Transverse colon (tissue), 4 donors: ENCODE measurements at places on chromosomes 1 and 21. TPM values are rescaled to one million over a fixed set of nuclear protein-coding genes. Genes with fewer than 3 reads are reported as not detected.

DNA sequence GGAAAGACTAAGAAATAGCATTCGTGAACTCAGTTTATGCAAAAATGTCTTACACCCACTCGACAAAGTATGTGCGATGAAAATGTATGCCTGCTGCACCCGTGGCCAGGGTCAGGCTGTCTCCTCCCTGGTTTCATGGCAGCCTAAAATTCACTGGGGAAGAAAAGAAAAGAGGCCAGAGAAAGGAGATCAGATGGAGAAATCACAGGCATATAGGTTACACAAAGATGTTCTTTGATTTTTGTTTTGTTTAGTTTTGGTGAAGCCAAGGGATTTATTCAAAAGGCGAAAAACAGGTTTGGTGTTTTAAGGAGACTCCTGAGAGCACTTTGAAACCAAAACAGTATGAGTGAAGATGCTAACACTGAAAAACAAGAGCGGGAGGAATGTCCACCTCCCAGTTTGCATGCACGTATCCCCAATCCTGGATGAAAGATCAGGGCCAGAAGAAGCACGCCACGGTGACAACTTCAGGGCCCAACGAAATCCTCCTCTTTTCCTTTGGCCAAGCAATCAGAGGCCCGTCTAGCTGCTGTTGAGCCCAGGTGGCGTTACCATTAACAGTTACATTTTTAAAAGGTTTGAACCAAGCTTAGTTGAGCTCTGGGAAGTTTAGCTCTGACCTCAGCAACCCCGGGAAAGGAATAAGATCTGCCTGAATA, 992 bp upstream of the SSX2IP start:
- no peak for DNase-seq

GRCh38 chr1:44154049-44154448, 12.6 kb upstream of the KLF18 start:
- no peak for DNase-seq

DNA sequence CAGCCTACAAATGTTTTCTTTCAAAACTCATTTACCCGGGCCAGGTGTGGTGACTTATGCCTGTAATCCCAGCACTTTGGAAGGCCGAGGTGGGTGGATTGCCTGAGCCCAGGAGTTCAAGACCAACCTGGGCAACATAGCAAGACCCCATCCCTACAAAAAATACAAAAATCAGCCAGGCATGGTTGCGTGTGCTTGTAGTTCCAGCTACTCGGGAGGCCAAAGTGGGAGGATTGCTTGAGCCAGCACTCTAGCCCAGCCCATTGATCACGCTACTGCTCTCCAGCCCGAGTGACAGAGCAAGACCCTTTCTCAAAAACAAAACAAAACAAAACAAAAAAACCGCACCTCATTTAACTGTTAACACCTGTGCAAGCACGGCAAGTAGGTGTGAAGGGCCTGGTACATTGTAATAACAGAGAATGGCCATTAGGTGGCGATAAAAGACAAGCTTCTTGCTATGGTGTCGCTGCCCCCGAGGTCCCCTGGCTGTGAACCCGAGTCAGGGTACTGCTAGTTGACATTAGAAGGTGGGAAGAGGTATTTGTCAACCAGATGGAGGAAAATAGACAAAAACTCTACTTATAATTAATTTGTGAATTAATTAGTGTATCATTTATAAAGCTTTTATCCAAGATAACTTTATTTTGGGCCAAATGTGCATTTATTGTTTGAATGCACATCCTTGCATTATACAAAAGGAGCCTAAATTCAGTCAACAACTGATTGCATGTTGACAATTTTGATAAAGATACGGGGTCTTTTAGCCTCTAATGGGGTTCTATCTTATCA, 66.5 kb downstream of the SH3BGR start:
- peak; percentile 31 for DNase-seq

- DNase-seq = no peak
Observed at GRCh38 chr21:23930565-23930964, 1676.7 kb downstream of the MRPL39 start.

Gene SLC25A33
- total RNA-seq = 6.3 TPM

Gene DAB1
- total RNA-seq = 0.48 TPM

DNA sequence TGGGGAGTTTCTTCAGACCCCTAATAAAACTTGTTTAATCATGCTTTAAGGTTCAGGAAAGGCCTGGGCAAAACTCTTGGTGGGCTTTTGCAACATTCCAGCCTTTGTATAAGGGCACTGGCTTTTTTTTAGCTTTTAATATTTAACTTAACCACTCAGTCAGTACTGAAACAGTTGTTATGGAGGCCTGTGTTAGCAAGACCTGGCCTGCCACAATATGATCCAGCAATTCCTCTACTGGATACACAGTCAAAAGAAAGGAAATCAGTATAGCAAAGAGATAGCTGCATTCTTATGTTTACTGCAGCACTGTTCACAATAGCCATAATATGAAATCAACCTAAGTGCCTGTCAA, 75.1 kb upstream of the COG2 start:
- no peak for DNase-seq

Gene GNG4
- 6.7 TPM for total RNA-seq

DNA sequence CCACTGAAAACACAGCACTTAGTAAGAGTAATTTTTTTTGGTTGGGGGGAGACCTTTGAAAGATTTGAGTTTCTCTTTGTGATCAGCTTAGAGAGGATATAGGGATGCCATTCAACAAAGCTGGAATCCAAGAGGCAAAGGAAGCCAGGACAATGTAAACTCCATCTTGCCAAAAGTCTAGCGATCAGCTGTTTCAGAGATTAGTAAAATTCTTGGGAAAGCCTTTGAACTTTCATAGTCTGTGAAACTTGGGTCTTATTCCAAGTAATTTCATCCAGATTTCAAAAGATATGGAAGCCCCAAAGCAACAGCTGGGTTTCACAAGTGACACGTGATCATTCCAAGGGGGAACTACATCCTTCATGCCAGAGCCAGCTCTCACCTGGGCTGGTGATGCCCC, 30.2 kb upstream of the TNR start:
- DNase-seq = no peak

Gene OR2L8
- total RNA-seq = not detected

- DNase-seq = no peak
Observed at GRCh38 chr1:60703155-60703554, 379.2 kb upstream of the NFIA start.

DNA sequence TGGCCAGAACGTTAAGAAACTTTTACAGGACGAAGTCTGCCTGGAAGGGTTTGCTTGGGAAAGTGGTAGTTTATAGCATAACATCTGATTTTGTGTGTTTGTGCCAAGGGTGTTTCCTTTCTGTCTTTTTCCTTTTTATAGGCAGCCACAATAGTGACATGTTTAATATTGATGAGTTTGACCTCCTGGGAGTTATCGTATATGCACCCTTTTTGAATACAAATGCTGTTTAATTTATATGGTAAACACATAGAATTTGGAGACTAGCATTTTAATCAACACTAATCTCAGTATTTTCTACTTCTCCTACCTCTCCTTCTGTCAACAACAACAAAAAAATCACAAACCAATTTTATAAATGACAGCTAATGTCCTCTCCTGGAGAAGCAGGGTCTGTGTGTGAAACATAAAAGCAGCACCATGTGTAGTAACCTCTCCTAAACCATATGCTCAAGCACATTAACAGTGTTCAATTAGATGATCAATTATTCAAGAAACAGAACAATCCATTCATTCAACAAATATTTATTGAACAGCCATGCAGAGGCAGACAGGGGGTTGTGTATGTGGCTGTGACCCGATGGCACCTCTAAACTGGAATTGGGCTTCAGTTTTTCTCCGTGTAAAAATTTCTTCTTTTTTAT, 604 bp upstream of the FMN2 start:
- DNase-seq = no peak

DNA sequence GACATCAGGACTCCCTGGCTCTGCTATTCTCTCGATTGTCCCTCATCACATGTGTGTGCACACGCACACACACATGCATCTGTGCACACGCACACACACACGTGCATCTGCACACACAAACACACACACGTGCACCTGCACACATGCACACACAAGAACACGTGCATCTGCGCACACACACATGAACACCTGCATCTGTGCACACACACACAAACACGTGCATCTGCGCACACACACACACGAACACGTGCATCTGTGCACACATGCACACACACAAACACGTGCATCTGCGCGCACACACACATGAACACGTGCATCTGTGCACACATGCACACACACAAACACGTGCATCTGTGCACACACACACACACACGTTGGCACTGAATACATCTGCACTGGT, 14.7 kb downstream of the S100A7A start:
- no peak for DNase-seq

Gene TACSTD2
- not detected for total RNA-seq

DNA sequence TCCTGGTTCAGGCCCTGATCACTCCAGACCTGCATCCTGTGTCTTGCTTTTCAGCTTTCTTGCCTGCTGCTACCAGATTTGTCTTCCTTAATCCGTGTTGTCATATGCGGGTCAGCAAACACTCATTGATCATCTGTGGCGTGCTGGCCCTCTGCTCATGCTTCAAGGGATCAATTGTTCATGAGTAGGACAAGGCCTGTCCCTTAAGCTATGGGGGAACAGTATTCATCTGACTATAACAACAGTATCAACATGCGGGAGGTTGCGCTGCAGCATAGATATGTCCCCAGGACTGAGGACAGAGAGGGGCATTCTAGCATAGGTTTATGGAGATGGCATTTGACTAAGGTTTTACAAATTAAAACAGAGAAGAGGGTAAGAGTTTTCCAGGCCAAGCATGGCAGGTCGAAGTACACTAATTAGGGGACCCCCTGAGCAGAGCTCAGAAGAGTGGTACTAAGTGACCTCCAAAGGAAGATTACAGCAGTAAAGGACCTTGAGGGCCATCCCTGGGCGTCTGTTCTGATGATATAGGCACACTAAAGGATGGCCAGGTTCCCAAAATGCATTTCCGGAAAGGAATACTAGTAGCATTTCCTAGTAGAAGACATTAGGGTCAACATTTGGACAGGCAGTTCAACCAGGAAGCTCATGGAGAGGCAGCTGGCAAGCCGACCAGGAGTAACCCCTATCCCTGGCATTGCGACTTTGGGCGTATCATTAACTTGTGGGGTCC, 811 bp upstream of the ZNF672 start:
- DNase-seq = peak; percentile 26

DNA sequence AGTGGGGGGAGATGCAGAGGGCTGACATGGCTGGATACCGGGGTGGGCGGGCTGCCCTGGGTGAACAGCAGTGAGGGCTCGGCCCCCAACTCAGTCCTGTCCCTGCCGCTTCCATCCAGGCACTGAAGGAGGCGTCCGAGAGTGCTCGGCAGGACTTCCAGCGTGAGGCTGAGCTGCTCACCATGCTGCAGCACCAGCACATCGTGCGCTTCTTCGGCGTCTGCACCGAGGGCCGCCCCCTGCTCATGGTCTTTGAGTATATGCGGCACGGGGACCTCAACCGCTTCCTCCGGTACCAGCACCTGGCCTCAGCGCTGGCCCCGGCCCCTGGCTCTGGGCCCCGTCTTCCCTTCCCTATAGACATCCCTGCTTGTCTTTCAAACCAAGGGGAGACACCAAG, 15.6 kb downstream of the NTRK1 start:
- no peak for DNase-seq

DNA sequence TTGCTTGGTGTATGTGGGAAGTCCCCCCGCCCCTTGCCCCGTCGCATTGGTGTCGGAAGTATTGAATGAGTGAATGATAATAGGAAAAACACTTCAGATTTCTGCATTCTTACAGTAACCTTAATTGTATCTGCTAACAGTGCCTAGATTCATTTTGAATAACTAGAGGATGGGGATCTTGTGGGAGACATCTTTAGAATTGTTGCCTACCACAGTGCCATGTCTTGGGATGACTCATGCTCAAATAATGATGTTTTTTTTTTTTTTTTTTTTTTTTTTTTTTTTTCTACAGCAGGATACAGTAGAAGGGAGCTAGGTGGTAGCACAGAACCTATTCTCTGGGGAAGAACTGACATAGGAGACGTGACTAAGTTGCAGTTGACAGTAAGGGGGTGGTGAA, 237.9 kb downstream of the USP25 start:
- no peak for DNase-seq

DNA sequence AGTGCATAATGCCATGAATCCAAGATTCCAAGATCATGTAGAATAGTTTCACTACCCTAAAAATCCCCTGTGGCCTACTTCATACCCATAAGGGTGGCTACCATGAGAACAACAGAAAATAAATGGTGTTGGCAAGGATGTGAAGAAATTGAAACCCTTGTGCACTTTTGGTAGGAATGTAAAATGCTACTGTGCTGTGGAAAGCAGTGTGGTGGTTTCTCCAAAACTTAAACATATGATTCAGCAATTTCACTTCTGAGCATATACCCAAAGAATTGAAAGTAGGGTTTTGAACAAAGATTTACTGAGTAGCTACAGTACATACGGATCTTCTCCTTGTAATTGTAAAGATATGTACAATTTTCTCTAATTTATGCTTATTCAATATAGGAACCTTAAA, 16.0 kb downstream of the FNBP1L start:
- no peak for DNase-seq

Gene DCDC2B
- total RNA-seq = not detected

- DNase-seq = no peak
Observed at GRCh38 chr1:245571815-245572294, 417.1 kb downstream of the KIF26B start.

DNA sequence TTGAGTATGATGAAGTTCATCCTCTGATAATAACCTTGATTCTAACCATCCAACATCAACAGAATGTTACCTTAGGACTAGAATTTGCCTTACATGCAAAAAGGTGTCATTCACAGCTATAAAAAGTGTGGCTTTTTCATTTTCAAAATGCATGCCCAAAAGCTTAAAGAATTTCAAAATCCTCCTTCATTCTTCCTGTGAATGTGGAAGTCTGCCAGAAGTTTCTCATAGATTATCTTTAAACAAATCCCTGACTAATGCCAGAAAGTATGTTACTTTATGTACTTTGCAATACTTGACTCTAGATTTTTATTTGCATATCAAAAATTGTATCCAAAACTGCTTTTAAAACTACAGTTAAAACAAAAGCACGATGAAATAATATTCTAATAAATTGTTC, 270.6 kb upstream of the ZRANB2 start:
- DNase-seq = no peak

DNA sequence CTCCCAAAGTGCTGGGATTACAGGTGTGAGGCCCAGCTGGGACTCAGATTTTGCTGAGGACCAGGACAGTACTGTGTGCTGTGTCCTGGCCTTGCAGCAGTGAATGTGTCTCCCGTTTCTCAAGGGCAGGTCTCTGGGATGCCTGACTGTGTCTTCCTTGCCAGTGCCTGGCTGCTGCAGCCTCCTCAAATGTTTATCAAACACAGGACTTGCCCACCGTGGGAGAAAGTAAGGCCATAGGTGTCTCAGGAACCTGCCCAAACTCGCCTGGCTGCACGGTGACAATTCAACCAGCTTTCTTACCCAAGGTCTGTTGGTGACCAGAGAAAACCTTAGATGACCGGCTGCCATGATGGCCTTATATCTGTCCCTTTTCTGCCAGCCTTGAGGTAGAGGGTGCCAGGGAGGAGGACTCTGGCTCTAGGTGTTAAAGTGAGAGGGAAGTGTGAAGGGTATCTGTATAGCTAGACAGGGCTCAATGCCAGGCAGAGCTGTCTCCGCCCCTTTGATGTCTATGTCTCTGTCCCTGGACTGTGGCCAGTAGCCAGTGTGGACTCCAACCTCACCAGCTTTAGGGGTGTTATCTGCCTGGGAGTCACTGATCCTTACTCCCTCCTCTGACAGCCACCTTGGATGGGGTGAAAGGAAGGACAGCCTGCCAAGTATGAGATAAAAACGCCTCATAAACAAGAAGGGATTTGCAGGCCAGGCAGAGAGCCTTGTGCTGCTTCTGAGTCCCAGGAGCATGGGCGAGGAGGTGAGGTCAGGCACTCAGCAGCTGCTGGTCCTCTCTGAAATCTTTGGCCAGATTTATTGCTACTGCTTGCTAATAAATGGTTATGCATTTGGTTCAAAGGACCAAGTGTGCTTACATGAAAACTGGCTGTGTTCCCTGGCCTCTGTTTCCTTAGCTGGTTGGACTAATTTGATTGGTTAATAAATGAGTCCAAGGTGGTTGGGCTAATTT, 22.3 kb downstream of the IL6R start:
- peak; percentile 84 for DNase-seq
